ENCODE measurements at places on chromosomes 6 and 20.
A peak's percentile ranks its signal among the peaks of the same experiment; 100 is the strongest.

- DNase-seq = no peak
These were observed 591 bp downstream of the VWA7 start for GRCh38 chr6:31776485-31776988.

- DNase-seq = peak; percentile 64
These were observed 70.0 kb downstream of the PTPN1 start for GRCh38 chr20:50580016-50580747.

DNA sequence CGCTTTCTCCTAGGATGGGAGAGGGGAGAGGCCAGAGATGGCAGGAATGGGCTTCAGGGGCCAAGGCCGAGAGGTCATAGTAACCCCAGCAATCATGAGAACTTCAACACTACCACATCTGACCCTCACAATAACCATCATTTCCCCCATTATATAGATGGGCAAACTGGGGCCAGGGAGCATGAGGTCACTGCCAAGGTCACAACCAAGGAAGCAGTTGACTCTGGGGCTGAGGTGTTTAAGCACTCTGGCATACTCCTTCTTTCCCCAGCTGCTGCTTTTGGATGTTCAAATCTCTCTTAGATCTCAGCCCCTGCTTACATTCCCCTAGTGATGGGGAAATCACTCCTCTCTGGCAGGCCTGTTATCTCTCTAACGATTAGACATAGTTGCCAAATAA lies 39.6 kb downstream of the CDH22 start:
- DNase-seq = no peak

DNA sequence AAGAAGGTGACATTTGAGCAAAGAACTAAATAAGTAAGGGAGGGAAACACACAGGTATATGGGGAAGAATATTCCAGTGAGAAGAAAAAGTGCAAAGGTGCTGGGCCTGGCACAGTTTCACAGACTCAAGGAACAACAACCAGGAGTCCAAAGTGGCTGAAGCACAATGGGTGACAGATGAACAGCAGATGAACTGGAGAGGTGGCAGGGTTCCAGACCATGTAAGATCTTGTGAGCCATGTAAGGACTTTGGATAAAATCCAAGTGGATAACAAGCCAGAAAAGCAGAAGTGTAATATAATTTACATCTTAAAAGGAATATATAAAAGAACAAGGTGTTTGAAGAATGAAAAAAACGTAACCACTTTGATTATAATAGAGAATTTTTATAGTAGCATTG lies 87.9 kb downstream of the MMS22L start:
- DNase-seq = no peak

- no peak for DNase-seq
These were observed 58.3 kb downstream of the DACT2 start for GRCh38 chr6:168261234-168261633.

GRCh38 chr20:25090492-25091429 lies 8.8 kb upstream of the VSX1 start:
- DNase-seq = no peak

DNA sequence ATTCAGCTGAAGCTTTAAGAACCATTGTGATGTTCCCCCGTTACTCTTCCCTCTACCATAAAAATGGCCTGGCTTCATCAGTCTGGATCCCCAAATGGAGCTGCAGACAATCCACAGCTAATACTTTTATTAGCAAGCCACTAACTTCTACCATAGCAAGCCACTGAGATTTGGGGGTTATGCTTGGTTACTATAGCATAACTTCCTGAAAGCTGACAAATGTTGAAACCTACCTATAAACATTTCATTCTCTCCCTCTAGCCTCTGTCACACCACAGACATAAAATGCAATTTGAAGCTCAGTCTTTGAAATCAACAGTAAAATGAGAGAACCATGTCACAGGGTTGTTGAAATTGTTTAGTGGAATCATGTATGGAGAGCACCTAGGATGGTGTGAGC lies 3.0 kb upstream of the HTR1E start:
- DNase-seq = no peak

All from T1000 (cell line).